RKO (cell line): ENCODE measurements at places on chromosomes 3 and 15.

DNA sequence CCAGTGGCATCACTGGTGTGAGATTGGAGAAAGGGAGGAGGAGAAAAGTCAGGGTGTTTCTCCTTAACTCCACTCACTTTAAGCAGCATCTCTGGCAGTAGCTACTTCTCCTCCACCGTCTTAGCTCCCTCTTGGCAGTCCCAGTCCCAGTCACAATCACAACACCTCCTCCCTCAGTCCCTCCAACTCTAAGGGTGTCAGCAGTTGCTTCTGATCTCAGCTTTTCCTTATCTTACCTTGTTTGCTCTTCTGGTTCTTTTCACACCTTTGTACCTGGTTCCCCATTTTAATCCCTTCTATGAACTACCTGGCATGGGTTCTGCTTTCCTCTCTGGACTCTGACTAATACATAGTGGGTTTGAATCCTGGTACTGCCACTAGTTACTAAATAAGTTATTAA, 188.3 kb upstream of the CTDSPL start:
- DNase-seq, result no peak

- DNase-seq, result no peak
These were observed 122.6 kb upstream of the MEF2A start for GRCh38 chr15:99443056-99443756.

DNA sequence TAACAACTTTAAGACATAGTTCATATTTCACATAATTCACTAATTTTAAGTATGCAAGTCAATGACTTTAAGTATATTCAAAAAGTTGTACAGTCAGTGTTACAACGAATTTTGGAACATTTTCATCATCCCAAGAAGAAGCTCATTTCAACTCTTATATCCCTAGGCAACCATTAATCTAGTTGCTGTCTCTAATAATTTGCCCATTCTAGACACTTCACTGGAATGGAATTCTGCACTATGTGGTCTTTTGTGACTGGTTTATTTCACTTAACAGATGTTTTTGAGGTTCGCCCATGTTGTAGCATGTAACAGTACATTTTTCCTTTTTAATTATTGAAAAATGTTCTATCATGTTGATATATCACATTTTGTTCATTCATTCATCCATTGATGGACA, 104.2 kb upstream of the SPRED1 start:
- DNase-seq, result no peak

GRCh38 chr3:146165877-146166276, 4.9 kb upstream of the PLOD2 start:
- no peak for DNase-seq

- no peak for DNase-seq
These were observed 76.7 kb upstream of the P3H2 start for GRCh38 chr3:190197346-190197763.

GRCh38 chr3:58560771-58561311, 16.4 kb downstream of the FAM107A start:
- DNase-seq, result peak; percentile 15

- DNase-seq, result no peak
These were observed 68.7 kb downstream of the CCNL1 start for GRCh38 chr3:157091083-157091833.

GRCh38 chr3:58570851-58571250, 6.3 kb downstream of the FAM107A start:
- DNase-seq, result no peak

- DNase-seq, result no peak
These were observed 38.8 kb downstream of the NGLY1 start for GRCh38 chr3:25744470-25744869.

- DNase-seq, result peak; percentile 63
These were observed 210.7 kb upstream of the TRIM42 start for GRCh38 chr3:140467104-140467577.

DNA sequence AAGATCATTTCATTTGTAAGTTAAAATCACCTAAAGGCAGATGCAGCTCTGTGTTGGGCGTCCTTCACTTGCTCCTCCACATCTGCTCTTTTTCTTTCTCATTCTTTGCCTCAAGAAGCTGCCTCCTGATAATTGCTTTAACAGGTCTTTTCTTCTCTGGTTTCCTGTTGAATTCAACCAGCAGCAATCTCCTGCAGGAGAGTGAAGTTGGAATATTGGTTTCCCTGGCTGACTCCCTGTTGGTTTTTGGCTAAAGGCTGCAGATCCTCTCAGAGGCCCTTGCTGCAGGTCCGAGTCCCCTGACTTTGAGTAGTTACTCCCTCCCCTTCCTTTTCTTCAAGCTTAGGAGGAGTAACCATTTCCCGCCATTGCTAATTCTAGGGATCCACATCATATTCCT, 4.2 kb downstream of the TP63 start:
- DNase-seq, result no peak

GRCh38 chr15:44716983-44717602, 5.8 kb downstream of the B2M start:
- DNase-seq, result no peak

- DNase-seq, result no peak
These were observed 10.1 kb upstream of the GPR171 start for GRCh38 chr3:151213151-151213550.

DNA sequence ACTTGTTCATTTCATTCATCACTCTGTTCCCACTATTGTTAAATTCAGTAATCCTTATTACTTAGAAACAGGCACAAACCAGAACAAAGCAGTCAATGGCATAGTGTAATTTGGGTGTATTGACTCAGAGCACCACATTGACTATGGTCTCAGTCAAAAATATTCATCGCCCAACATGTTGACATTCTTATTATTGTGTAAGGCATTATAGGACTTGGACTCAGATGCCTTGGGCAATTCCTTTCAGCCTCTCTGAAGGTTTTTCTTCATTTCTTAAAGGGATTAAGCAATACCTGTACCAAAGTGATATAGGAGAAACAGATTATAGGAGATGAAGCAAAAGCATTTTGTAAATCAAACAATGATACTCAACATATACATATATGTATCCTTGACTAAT, 114.7 kb upstream of the BHLHE40 start:
- DNase-seq, result no peak

DNA sequence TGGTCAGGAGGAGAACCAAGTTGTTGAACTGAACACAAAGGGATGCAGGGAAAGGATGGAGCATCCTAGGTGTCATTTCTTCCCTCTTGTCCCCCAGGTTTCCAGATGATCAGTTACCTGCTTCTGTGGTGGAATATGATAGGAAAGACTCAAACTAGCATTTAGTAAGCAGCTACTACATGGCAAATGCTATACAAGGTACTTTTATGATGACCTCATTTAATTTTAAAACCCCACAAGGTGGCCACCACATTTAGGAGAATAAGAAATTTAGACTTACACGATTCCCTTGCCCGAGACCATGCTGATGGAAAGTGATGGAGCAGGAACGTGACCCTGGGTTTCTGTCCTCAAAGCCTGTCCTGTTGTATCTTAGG, 40.9 kb downstream of the CCR4 start:
- DNase-seq, result no peak

DNA sequence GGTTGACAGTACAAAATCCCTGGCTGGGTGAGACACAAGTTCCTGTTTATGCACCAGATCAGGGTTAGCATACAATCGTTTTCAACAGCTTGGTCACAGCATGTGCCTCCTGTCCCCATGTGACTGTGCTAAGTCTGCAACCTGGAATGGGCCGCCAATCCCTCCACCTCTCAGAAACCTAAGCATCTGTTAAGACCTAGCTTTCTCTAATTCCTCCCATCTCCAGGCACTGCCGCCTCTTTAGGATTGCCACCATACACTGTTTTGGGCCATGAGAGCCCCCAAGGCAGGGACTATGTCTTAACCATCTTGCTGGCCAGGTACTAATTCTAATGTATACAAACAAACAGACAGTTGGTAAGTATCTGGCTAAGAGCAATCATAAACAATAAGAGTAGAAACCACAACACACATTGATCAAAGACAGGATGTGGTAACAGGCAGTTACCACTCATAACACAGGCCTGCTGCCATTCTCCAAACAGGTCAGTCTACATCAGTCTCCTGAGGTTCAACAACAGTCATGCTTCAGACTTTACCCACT, 25.6 kb downstream of the SEC22C start:
- DNase-seq, result no peak

GRCh38 chr15:26873846-26874245, 7.0 kb downstream of the GABRA5 start:
- DNase-seq, result no peak

GRCh38 chr3:67034371-67034770, 36.3 kb downstream of the KBTBD8 start:
- no peak for DNase-seq

GRCh38 chr3:127174284-127174683, 18.6 kb upstream of the PRR23E start:
- no peak for DNase-seq

DNA sequence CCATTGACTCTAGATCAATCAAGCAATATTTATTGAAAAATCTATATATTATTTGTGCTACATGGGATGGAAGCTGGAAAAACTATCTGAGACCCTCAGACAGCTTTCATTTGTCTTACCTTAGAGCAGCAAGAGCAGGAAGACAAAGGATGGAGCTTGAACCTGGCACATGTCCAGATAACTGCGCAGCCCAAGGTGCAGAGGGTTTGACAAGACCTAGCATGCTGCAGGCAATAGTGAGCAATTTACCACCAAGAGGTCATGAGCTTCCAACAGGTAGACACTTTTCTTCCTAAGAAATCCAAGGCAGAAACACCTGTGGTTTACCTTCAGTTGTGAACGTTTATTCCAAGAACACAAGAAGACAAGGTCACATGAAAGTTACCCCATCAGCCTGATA, 214.7 kb upstream of the NECTIN3 start:
- DNase-seq, result no peak

DNA sequence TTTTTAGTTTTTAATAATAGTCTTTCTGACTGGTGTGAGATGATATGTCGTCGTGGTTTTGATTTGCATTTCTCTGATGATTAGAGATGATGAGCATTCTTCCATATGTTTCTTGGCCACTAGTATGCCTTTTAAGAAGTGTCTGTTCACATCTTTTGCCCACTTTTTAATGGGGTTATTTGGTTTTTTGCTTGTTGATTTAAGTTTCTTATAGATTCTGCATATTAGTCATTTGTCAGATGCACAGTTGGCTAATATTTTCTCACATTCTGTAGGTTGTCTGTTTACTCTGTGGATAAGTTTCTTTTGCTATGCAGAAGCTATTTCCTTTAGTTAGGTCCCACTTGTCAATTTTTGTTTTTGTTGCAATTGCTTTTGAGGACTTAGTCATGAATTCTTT, 185.4 kb downstream of the SUCNR1 start:
- no peak for DNase-seq

- DNase-seq, result no peak
These were observed 658.0 kb upstream of the DPPA4 start for GRCh38 chr3:109995377-109995776.

DNA sequence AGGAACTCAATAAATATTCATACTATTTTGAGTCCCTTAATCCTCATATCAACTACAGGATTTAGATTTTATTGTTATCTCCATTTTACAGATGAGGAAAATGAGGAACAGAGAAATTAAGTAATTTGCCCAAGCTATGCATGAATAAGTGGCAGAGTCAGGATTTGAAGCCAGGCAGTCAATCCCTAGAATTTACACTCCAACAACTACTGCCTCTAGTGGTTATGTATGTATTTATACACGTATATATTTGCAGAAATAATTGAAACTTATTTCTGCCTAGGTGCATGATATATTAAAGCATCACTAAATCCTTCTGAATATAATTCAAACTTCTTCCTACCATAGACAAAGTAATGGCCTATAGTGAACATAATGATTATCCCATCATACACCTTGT, 137.4 kb downstream of the SERPINI1 start:
- peak; percentile 51 for DNase-seq

DNA sequence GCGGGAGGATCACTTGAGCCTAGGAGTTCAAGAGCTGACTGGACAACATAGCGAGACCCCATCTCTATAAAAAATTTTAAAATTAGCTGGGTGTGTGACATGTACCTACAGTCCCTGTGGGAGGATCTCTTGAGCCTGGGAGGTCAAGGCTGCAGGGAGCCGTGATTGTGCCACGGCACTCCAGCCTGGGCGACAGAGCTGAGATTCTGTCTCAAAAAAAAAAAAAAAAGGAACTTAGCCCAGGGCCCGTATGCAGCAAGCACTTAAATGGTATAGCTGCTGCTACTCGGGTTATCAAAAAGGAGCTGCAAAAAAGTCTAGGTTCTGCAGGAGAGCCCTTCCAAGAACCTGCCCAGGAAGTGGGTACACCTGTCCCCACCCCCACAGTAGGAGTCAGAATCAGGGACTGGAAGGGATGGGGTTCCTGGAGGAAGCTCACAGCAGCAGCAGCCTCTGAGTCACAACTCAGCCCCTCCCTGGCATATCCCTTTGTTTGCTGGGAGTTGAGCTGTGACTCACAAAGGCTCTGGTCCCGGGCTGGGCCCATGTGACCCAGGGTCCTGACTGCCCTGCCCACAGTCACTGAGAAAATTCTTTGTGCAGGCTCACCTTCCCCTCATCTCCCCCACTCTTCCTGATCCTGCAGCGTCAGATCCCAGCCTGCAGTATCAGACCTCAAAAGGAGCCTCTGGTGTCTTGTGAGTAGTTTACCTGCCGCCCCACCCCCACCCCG, at the start of gene SPATA12:
Gene SPATA12 (plus strand): TSS at position 576 of the 733 bp plus-strand sequence. CDS start 13,031 bp downstream, outside the sequence.
- peak; percentile 90 for DNase-seq

DNA sequence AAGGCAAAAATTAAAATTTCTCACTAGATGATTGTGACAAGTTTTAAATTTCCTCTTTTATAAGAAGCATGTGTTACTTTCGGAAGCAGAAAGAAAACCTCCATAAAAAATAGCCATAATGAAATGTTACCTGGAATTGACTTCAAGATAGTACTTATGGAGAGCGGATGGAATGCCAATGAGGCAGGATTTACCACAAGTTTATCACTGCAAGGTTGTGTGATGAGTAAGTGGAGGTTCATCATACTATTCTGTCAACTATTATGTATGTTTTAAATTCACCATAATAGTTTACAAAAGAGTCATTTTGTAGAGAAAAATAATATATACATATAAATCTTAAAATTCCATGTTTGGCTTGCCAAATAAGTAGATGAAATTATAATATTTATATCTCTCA, 230.3 kb downstream of the SCAPER start:
- peak; percentile 10 for DNase-seq

GRCh38 chr3:94028093-94028837, at the start of gene STX19:
TSS of gene STX19 (minus strand) at chr3:94028597. CDS start at chr3:94015269, 13,328 bp downstream.
- no peak for DNase-seq

GRCh38 chr15:37075777-37076176, 24.6 kb downstream of the MEIS2 start:
- DNase-seq, result no peak

- DNase-seq, result no peak
These were observed 137.9 kb downstream of the SUCLG2 start for GRCh38 chr3:67516496-67516895.

- no peak for DNase-seq
These were observed 387.8 kb downstream of the TUSC7 start for GRCh38 chr3:117097351-117097750.

DNA sequence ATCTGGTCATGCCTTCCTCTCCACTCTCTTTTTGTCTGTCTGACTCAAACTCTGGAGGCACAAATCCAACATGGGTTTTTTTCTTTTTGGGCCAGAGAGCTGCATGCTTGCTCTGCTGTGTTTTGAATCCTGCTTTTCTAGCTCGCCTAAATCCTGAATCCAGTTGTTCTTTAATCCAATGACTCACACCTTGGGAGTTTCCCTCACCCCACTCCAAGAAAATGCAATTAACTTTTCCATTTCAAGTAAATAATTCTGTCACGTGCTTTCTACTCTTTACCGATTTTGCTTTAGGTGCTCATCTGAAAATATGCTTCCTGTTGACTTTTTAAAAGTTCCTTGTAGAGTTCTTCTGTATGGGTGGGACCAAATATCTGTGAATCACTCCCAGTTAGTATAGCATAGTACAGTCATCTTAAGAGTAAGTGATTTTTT, 47.6 kb downstream of the SLMAP start:
- DNase-seq, result peak; percentile 92
